ENCODE measurements at places on chromosomes 3 and 15.

DNA sequence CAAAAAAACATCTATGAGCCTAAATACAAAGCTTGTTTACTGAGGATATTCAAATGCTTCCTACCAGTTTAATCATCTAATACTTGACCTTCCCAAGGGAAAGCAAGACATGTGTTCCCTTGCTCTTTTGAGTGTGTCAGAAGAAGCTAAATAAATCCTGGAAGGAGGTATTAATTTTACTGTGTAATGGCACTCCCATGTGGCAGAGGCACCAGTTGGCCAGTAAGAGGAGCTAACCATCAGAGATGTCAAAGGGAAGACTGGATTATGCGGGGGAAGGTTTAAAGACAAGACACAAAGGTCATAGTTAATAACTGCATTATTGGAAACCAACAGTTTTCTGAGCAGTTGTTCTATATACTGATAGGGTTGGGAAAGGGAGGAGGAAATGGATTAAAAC lies 125.1 kb downstream of the SUCLG2 start:
- no peak for DNase-seq

- no peak for DNase-seq
Measured at GRCh38 chr3:81886081-81886480, 124.6 kb upstream of the GBE1 start.

DNA sequence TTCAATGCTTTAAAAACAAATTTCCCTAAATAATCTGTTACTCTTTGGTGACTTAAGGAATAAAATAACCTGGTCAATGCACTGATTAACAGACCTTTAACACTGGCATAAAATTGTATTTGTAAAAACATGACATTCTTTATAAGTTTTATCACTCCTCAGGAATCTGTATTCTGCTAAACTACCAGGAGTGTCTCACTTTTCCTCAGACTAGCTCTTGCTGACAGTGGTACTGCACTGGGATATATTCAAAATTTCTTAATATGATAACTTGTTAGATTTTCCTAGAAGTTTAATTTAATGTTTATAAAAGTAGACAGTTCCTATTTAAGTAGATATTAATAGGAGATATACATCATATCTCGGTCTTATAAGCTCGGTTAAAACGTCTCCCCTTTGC lies 363.4 kb upstream of the ARHGEF26 start:
- DNase-seq: no peak

- no peak for DNase-seq
Measured at GRCh38 chr3:110243081-110243480, 828.5 kb upstream of the NECTIN3 start.

DNA sequence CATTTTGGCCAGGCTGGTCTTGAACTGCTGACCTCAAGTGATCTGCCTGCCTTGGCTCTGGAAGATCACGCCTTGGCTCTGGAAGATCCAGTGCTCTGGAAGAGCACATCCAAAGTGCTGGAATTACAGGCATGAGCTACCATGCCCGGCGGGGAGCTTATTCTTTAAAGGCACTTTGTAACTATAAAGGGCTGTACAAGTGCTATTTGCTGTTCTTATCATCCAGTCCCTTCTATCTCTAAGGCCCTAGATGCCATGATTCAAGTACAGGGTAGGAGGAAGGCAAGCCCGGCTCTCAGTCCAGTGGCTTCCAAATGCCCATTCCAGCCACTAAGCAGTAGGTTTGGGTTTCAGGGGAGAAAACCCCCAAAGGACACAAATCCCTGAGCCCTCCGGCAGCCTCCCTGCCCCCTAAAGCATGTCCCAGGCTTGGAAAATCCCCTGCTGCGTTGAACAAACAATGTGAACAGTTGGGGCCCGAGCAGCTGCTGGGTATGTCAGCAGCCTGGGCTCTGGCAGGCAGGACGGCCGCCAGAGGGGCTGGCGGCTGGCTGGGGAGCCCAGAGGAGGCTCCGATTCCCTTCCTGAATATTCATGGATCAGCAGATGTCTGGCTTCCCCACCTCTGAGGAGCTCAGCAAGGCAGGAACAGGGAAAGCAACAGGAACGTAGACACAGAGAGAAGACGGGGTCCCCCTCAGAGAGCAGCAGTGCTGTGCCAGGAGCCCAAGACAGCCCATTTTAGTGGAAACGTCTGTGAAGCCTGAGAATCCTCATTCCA lies 7.7 kb downstream of the IGDCC4 start:
- no peak for DNase-seq

DNA sequence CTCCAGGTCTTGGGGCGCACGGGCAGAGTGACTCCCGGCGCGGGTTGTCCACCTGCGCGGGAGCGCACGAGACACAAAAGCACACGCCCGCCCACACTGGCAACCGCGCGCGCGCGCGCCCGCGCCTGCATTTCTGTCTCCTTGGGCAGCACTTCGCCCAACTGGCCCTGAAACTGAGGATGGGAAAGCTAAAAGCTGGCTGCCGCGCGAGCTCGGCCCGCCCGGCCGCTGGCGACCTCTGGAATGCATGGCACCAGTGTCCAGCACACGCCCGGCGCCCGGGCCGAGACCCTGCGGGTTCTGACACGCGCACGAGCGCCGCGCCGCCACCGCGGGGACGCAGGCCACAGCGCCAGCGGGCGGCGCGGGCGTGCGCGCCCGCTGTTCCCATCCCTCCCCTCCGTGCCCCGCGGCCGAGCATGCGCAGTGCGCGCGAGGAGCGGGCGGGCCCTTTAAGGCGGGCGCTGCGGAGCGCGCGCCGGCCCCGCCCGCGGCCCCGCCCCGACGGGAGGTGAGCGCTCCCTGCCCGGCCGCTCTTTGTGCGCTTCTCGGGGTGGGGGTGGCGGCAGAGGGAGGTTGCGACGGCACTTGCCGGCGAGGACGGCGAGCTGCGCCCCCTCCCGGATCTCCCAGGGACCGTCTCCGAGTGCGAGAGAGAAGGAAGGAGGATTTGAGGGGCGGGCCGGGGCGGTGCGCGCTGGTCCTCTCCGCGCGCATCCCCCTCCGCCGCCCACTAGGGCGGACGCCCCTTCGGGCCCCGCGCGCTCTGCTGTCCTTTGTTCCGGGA lies 1.0 kb upstream of the MEX3B start:
- DNase-seq: peak; percentile 85

DNA sequence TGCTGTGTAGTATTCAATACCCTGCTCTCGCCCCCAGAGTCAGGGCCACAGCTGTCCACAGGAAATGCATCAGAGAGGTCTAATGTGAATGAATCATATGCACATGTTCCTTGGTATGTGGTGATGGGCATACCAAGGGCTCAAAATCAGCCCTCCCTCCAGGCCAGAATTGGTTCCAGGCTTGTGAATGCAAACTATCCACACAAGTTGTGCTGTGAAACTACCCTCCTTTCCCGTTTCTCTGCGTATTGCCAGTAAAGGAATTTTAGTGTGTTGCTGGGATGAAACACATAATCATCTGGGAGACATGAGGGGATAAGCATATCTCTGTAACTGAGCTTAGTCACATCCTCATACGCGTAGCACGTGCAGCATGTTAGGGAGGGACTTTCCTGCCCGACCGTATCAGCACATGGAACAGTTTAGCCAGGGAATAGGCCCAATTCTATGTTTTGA lies 9.2 kb upstream of the MME start:
- no peak for DNase-seq
